ENCODE measurements at places on chromosomes 4 and X.

DNA sequence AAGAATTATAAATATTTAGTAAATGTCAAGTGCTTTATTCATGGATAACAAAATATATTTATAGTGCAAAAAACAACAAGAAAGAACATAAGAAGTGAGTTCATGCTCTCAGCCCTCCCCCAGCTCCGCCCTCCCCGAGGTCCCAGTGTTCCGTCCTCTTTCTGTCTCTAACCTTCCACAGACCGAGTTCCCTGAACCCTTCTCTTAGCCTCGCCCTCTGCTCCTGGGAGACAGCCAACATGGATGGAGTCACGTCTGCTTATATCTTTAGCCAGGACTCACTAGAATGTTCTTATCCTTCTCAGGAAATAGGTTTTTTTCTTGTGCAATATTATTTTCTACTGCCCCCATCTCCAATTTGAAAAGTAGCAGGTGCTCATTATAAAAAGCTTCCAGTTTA lies 40.1 kb upstream of the HELT start:
- no peak for DNase-seq

DNA sequence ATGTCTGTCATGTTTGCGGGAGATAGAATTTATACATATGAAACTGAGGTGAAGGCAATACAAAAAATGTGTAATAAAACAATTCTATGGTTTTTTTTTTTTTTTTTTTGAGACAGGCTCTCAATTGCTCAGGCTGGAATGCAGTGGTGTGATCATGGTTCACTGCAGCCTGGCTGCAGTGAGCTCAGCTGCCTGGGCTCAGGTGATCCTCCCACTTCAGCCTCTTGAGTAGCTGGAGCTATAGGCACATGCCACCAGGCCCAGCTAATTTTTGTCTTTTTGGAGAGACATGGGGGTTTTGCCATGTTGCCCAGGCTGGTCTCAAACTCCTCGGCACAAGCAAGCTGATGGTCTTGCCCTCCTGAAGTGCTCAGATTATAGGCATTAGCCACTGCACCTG lies 10.1 kb downstream of the RADX start:
- no peak for DNase-seq

GRCh38 chrX:18753631-18754030 lies 46.2 kb downstream of the PPEF1 start:
- DNase-seq, result no peak

DNA sequence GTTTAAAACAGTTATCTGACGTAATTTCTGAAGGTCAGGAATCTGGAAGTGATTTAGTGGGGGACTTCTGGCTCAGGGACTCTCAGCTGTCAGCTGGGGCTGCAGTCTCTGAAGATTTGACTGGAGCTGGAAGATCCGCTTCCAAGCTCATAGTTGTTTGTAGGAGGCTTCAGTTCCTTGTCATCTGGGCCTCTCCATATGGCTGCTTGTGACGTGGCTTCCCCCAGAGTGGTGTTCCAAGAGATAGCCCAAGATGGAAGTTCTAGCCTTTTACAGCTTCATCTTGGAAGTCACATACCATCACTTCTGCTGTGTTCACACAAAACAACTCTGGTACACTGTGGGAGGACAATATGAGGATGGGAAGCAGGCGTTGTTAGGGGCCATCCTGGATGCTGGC lies 2.1 kb downstream of the MPC1L start:
- no peak for DNase-seq

DNA sequence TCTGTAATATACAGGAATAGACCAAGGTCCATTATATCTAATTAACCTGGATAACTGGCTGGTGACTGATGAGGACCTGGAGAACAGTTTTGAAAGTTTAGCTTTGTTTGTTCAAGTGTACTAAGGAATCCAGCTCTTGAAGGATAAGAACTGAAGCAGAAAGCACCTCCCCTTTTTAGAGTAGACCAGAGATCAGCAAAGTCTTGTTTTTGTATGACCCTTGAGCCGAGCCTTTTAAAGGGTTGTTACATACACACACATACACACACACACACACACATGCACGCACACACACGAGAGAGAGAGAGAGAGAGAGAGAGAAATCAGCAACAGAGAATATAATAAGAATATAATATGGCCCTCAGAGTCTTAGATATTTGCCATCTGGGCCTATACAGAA lies 13.0 kb downstream of the MOSPD2 start:
- no peak for DNase-seq

GRCh38 chr4:188552741-188553275 lies 413.6 kb downstream of the TRIML1 start:
- DNase-seq, result no peak

GRCh38 chrX:103343105-103343504 lies 13.1 kb downstream of the TCEAL7 start:
- peak; percentile 6 for DNase-seq

DNA sequence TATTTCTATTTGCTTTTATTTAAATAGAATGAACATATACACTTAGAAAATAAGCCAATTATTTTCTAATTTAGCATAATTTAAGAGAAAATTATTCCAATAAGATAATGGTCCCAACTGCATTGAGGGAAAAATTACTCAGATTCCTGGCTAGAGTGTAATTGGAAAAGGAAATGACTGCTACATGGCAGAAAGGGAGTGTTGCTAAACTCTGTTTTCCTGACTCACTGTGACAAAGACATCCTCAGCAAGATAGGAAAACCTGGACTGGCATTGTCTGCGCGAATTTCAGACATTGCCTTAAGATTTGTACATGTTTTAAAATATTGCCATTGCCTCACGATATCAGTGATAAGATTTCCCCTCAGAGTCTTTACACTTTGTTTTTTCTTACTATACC lies 8.2 kb downstream of the TNIP3 start:
- no peak for DNase-seq

GRCh38 chr4:156101571-156101970 lies 147.9 kb upstream of the CTSO start:
- no peak for DNase-seq

GRCh38 chr4:89949782-89950387 lies 55.2 kb downstream of the MMRN1 start:
- DNase-seq, result no peak

DNA sequence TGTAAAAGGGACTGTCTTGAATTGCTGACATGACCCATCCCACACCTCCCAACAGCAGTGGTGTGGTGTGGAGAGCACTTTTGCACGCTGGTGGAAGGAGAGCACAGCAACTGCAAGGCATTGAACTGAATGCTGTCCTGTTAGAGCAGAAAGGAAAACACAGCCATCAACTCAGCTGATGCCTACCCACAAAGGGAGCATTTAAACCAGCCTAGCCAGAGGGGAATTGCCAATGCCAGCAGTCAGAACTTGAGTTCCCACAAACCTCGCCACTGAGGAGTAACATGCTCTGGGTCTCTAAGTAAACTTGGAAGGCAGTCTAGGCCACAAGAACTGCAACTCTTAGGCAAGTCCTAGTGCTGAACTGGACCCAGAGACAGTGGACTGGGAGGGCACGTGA lies 31.9 kb downstream of the MAGED4 start:
- DNase-seq, result no peak

GRCh38 chrX:39452401-39452800 lies 645.4 kb downstream of the BCOR start:
- no peak for DNase-seq

- no peak for DNase-seq
Observed at GRCh38 chr4:158775091-158775651, 6.3 kb downstream of the FNIP2 start.

DNA sequence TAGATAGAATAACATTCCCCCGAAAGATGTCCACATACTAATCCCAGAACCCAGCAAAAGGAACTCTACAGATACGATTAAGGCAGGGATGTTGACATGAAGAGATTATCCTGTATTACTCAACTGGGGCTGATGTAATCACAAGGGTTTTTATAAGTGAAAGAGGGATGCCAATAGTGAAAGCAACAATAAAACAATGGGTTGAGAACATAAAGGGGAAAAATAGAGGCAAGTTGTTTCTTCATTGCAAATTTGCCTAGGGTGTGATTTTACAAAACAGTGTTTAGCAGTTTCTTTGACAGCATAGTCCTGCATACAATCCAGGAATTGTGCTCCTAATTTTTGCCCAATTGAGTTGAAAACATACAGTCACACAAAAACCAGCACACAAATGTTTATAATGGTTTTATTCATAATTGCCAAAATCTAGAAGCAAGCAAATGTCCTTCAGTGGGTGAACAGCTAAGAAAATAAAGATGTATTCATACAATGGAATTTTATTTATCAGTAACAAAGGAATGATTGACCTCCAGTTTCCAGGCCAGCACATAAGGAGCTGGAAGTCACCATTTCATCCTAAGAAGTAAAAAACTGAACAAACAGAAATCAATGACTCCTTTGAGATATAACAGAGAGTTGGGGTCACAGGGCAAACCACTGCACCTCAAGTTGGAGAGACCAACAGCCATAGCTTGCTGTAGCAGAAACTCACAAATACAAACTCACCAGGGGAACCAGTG lies 107.2 kb downstream of the CENPC start:
- no peak for DNase-seq

DNA sequence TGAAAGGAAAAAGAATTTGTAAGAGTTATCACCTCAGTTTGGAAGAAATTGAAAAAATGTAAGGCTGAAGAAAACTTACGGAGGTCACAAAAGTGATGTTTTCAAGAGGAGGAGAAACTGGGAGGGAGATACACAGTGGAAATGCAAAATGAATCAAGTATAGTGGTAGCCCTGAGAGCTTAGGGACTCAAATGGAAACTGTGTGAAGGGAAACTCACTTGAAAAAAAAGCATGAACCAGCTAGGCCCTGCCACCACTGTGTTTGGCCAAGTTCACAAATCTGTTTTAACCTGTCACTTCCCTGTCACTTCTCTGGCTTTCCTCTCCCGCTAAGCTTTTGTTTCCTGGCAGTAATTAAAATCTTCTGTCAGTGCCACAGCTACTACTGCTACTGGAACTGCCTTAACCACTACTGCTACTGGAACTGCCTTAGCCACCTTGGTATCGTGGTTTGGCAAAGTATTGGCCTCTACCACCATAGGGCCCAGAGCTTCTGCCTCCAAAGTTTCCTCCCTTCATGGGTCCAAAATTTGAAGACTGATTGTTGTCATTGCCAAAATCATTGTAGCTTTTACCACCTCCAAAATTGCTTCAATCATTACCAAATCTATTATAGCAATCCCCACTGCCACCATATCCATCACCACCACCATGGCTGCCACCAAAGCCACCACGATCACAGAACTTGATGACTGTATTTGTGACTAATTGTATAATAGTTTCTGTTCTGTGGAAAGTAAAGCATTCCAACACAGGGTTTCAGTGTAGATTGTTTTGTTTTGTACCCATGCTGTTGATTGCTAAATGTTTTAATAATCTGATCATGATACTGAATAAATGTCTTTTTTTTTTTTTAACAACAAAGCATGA lies 41.5 kb downstream of the SMARCA5 start:
- no peak for DNase-seq

GRCh38 chr4:87499403-87500091 lies 29.6 kb downstream of the SPARCL1 start:
- no peak for DNase-seq

DNA sequence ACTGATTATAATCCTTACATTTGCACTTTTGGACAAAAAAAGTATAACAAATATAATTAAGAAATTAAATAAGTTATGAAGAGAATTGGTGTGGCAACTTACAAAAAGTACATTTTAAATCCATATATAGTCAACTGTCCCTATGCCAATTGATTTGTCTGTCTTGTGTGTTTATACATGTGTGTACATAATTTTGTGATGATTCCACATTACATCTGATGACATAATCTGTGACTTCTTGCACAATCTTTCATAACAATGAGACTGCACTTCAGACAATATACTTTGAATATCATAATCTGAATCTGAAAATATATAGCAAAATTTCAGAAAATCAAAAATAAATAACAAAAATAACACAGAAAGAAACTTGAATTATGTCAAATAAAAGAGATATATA lies 953.4 kb downstream of the FAT4 start:
- no peak for DNase-seq

DNA sequence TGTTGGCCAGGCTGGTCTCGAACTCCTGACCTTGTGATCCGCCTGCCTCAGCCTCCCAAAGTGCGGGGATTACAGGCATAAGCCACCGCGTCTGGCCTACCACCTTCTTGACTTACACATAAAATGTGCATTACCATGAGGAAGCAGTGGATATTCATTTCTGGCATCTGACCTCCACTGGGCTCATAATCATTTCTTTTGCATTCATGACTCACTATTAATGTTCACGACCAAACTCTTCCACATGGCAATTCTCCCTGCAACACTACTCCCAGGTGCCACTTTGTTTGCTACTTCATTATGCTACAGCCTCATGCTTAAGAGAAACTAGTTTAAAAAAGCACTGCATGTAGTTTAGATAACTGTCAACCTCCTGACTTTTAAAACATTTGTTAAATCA lies 22.7 kb downstream of the RASGEF1B start:
- no peak for DNase-seq

DNA sequence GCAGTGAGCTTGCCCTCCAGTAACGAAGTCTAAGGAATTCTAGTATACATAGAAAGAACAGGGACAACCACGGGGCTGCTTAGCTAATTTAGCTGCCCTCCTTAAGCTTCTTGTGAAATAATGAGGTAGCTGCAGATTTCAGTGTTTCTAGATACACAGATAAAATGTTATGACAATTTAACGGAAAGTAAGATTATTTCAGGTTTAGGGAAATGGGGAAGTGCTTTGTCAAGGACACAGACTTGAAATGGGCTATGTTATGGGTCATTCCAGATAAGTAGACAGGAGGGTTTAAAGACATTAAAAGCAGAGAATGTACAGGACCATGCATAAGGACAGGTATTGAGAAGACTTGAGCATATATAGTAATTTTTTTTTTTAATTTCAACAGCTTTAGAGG lies 34.2 kb upstream of the ZNF518B start:
- no peak for DNase-seq

- DNase-seq, result no peak
Observed at GRCh38 chrX:45907786-45908185, 637.4 kb downstream of the ZNF674 start.

DNA sequence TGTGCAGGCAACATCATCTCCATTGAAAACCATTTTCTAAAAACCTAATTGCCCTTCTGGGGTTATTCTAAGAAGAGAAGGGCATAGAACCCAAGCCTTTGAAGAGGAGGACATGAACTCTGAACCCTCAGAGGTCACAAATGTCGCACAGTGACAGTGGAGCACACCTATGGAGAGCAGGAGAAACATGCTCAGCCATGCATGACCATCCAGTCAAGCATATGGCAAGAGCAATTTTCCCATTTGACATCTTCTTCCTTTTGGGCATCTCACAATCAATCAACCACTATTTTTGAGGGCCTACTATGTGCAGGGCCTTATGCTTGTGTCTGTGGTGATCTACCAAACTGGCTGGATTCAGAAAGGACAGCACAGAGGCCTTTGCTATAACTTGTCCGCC lies 30.1 kb upstream of the AFF2 start:
- no peak for DNase-seq

GRCh38 chrX:20521222-20521621 lies 254.5 kb upstream of the RPS6KA3 start:
- DNase-seq, result no peak

GRCh38 chr4:101411926-101412325 lies 64.6 kb upstream of the PPP3CA start:
- no peak for DNase-seq

DNA sequence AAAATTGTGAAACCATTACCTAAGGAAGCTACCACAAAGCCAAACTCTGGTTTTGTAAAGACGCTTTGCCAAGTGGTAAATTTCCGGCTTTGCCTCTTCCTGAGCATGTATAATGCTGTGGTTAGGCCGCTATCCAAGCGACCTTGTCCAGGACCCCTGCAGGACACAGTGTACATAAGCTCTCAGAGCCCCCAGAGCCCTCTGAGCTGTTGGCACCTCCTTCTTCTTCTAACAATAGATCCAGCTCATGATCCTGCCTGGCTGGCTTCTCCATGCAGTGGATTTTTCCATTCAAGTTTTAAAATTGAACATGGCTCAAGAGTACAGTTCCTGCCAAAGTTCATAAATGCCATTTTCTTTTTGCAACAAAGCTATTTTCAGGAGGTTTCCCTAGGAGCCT lies 326.7 kb downstream of the MAPK10 start:
- no peak for DNase-seq

Data from stimulated activated CD4-positive, alpha-beta T cell treated with anti-CD3 and anti-CD28 coated beads, Interleukin-4, amount 100 ng/mL, for 48 hours (primary cell).